ENCODE measurements at places on chromosomes 1 and 21. TPM values are rescaled to one million over a fixed set of nuclear protein-coding genes. Genes with fewer than 3 reads are reported as not detected.
A peak's percentile ranks its signal among the peaks of the same experiment; 100 is the strongest.

The OPRD1 gene
- 1.5 TPM for polyA plus RNA-seq

The OXCT2 gene
- 2.4 TPM for polyA plus RNA-seq

The SPRR1A gene
- polyA plus RNA-seq = not detected

The OR2T29 gene
- polyA plus RNA-seq = not detected

The PTPN7 gene
- polyA plus RNA-seq = 4.4 TPM

The GRHL3 gene
- 0.54 TPM for polyA plus RNA-seq

The TMIGD3 gene
- 1.4 TPM for polyA plus RNA-seq

The PLOD1 gene
- polyA plus RNA-seq = 69.0 TPM

The RAB3B gene
- 4.1 TPM for polyA plus RNA-seq

The CDA gene
- polyA plus RNA-seq = 0.64 TPM

- DNase-seq = no peak
Measured at GRCh38 chr1:55690366-55690765, 475.2 kb upstream of the USP24 start.

DNA sequence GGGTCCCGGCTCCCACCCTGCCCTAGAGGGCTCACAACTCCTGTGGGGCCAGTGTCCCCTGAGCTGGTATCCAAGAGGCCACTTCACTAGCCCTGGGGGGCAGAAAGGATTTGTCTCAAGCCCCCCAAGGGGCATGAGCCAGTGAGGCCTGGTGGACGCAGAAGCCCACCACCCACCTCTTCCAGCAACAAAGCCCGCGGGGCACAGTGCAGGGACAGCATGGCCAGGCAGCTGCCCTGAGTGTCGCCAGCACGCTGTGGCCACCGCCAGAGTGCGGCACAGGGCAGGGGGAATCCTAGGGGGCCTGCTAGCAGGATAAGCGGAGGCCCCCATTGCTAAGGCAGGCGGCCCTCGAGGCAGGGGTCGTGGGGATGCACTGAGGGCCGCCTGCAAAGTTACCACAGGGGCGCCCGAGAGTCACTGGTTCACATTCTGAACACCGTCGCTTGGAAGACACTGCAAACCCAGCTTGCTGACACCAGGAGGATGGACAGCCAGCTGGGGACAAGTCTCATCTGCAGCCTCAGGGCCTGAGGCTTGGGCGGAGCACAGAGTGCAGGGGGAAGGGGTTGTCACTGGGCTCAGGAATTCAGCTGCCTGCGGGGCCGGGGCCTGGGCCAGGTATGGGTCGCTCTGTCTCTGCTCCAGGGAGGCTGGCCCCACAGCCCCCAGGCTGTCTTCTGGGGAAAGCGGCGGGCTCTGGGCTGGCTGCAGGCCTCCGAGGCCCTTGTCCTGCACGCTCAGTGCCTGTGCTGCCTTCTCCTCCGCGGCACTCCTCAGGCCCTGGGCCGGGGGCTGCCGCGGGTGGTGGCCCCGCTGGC is 26.8 kb downstream of the SLC19A1 start:
- no peak for DNase-seq

- no peak for DNase-seq
Measured at GRCh38 chr21:42352441-42353095, 1.8 kb upstream of the TFF2 start.

DNA sequence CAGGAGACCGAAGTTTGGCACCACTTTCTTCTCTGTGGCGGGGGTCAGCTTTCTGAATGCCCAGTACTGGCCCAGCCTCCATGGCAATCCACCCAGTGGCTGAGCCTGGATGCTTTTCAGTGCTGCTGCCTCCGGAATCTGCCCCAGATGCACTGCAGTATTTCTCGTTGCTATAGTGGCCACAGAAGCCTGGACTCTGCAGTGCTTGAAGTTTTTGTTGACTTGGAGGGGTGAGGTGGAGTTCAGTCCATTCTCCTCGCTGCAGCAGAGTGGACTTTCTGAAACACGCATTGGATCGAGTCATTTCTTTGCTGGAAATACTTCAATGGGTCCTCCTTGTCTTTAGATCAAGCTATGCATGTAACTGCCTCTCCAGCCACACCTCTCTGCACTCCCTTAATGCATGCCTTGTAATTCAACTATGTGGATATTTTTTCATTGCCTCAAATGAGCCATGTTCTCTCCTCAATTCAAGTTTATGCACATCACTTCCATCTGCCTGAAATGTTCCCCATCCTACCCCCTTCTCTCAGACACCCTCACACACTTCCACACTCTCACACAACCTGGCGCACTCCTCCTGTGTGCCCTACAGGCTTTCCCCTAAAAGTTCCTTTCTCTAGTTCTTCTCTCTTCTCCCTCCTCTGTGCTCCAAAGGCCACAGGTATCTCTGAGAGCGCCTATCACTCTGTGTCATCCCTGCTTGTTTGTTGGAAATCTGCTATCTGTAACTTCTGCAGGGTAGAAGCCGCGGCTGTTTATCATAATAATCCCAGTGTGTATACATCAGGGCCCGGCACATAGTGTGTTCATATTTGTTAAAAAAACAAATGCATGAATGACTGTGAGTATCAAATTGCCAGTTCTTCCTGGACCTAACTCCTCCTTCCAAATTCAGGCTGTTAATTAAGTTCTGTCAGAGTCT is 16.5 kb downstream of the ADAM30 start:
- DNase-seq = no peak

GRCh38 chr1:39328586-39329121 is 124.2 kb downstream of the MACF1 start:
- DNase-seq = no peak

DNA sequence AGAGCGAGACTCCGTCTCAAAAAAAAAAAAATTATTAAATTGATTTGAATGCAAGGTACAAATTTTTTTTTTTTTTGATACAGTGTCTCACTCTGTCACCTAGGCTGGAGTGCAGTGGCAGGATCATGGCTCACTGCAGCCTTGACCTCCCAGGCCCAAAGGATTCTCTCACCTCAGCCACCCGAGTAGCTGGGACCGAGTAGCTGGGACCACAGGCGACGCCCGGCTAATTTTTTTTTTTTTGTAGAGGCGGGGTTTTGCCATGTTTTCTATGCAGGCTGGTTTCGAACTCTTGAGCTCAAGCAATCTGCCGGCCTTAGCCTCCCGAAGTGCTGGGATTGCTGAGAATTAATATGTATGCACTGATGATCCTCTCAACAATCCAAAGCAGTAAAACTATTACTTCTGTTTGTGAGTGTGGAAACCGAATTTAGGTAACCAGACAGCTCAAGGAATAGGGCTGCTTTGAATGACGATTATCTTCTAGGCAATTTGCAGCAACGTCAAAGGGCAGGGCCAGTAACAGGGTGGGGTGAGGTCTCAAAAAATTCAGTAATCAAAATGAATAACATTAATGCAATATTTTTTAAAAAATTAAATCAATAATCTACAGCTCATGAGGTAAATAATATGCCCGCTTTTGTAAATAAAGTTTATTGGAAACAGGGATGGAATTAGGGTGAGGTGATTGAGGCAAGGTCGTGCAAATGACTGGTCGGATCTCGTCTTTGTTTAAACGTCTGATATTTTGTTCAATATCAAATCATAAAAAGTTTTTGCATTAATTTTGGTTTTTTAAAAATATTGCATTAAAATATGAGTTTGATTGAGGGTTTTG is 1.2 kb downstream of the CLSPN start:
- DNase-seq = no peak

DNA sequence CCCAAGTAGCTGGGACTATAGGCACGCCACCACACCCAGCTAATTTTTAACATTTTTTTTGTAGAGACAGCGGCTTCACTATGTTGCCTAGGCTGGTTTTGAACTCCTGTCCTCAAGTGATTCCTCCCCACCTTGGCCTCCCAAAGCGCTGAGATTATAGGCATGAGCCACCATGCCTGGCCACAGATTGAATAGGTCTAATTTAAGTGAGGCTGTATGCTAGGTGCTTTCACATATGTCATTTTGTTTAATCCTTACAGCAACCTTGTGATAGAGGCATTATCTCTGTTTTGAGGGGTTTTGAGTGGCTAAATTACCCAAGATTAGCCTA is 7.2 kb downstream of the INTS3 start:
- DNase-seq = no peak

DNA sequence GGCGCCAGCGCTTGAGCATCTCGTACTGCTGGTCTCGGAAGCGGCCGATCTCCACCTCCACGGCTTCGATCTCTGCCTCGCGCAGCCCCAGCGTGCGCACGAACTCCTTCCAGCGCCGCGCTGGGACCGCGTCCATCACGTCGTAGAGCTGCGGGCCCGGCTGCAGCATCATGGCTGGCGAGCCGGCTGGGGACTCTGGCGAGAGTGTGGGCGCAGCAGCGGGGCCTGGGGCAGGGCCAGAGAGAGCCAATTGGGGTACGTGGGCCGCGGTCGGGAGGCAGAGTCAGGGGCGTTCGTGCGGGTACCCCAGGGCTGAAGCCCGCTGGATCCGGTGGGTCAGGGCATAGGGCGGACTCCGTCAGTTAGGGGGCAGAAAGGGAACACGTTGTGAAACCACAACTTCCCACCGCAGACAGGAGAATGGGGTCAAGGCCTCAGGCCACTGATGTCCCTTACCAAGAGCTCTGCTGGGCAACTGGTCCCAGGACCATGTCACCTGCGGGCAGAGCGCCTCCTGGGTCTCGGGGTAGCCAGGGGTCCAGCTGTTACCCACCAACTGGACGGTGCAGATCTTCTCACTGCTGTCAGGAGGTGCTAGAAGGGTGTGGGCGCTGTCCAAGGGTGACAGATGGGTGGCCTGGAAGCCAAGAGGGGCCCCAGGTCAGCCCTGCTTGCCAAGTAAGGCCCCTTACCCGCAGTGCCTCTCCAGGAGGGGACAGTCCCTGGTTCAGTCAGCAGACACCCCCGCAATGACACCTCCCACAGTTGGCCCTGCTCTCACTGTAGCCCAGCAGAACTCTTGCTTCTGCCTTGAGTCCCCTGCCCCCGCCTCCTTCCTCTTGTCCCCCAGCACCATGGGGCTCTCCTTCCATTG is 4.2 kb downstream of the TNFRSF25 start:
- DNase-seq = no peak

GRCh38 chr1:187042538-187042937 is 213.8 kb downstream of the PLA2G4A start:
- DNase-seq = no peak

- DNase-seq = no peak
Measured at GRCh38 chr1:184889902-184890301, 84.4 kb downstream of the NIBAN1 start.

- no peak for DNase-seq
Measured at GRCh38 chr1:111513410-111514020, 10.1 kb upstream of the ADORA3 start.

GRCh38 chr1:172154551-172154950 is 265.9 kb upstream of the C1orf105 start:
- no peak for DNase-seq

GRCh38 chr1:152111515-152111968 is 3.7 kb downstream of the TCHH start:
- no peak for DNase-seq

DNA sequence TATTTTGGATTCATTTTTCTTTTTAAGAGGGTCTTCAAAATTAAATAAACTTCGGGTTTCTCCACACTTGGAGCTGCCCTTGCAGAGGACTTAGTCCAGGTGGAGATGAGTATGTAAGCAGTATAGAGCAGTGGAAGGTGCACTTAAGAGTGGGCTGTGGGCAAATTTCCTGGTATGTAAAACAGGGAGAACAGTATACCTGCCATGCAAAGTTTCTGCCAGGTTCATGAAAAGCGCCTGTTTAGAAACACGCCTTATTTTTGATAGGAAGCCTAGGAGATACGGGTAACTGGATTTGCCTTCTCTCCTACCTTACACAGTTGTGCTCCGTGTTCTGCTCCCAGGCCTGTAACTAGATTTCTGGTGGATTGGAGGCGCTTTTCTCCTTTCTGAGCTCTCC is 1.2 kb downstream of the KDM4A start:
- DNase-seq = no peak

DNA sequence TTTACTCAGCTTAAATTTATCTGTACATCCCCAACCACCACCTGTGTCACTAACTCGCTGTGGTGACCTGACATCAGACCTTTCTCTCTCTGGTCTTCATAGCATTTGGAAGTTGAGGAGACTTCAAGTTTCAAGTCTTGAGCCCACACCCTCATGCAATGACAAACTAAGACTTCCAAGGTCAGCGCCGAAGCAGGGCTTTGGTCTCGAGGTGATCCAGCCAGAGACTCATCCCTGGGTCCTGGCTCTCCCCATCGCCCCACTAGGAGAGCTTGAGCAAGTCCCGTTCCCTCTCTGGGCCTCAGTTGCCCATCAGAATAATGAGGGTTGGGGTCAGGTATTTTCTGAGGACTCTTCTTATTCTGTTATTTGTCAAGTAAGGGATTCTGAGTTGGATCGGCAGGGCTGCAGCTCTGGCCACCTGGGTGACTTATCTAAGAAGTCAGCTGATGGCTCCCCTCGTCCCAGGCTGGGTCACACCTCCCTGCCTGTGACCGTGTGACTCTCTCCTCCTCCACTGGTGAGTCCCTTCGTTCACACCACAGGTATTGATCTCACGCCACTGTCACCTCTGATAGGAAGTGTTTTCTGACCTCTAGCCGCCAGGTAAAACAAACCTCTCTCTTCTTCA is 143.7 kb upstream of the RUNX3 start:
- peak; percentile 6 for DNase-seq

Data from large intestine (tissue), 12 donors.